ENCODE measurements at places on chromosomes 5 and 9.

DNA sequence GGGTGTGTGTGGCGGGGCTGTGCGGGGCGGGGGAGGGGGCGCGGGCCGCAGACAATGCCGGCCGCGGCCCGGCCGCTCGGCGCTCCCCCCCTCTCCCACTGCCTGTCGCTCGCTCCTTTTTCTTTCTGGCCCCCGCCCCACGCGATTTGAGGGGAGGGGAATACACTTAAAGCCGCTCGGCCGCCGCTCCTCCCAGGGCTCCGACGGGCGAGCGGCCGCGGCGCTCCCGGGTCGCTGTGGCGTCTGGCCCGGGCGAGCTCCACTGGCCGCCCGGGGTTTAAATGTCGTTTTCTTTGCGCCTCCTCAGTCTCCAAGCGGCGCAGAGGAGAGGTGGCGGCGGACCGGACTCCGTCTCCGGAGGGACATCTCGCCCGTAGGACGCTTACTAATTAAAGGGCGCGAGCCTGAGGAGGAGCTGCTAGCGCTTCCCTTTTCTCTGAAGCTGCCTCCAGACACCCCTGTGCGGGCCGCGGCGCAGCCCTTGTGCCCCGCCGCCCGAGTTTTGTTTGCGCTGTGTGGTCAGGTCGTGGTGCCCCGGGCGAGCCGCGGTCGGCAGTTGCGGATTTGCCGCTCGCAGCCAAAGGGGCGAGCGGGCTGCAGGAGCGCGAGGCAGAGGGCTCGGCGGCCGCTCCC lies 1.4 kb downstream of the ZSWIM6 start:
- DNase-seq: no peak

- DNase-seq: no peak
These were observed 114.7 kb upstream of the ADAMTS19 start for GRCh38 chr5:129345213-129345924.

DNA sequence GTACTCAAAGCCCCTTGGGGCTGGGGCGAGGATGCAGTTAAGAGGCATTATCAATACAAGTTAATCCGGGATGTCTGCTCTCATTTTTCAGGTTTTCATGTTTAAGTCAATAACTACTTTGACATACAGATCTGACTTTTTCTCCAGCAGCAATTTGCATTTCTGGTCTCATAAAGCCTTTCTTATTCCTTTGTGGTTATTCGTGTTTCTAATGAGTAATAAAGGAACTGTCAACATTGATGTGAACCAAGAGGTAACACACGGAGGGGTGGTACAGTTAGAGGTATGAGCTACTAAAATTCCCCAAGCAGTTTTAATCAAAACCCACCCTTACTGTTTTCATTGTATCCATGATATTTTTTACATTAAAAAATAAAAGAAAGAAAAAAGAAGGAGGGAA lies 138.0 kb upstream of the NFIB start:
- no peak for DNase-seq

GRCh38 chr5:169204788-169205400 lies 96.0 kb downstream of the SLIT3 start:
- DNase-seq: no peak

GRCh38 chr9:75615284-75615683 lies 275.2 kb upstream of the PCSK5 start:
- DNase-seq: no peak
